Activated naive CD4-positive, alpha-beta T cell treated with anti-CD3 and anti-CD28 coated beads, Interleukin-2, amount 50 U/mL, for 16 hours (primary cell): ENCODE measurements at places on chromosomes 1 and 21.
A peak's percentile ranks its signal among the peaks of the same experiment; 100 is the strongest.

- DNase-seq = no peak
Measured at GRCh38 chr1:151346082-151346768, 827 bp downstream of the RFX5 start.

DNA sequence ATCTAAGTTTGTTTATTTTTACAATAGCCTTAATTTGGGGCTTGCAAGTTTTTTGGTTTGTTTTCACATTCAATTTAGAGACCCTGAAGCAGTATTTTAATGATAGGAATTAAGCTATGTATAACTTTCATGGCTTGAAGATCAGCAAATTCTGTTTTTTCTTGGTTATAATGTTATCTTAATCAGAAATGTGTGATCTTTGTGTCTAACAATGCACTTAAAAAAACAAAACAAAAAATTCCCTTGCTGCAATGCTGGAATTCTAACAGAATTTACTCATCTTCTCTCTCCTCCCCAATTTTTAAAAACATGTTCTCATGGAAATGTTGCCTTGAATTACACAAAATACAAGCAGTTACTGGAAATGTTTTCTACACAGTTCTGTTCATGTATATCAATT is 113.1 kb downstream of the OLFML2B start:
- no peak for DNase-seq

GRCh38 chr1:54253480-54253879 is 53.5 kb downstream of the MRPL37 start:
- no peak for DNase-seq

- no peak for DNase-seq
Measured at GRCh38 chr1:13774121-13774520, 74.1 kb downstream of the PRDM2 start.

DNA sequence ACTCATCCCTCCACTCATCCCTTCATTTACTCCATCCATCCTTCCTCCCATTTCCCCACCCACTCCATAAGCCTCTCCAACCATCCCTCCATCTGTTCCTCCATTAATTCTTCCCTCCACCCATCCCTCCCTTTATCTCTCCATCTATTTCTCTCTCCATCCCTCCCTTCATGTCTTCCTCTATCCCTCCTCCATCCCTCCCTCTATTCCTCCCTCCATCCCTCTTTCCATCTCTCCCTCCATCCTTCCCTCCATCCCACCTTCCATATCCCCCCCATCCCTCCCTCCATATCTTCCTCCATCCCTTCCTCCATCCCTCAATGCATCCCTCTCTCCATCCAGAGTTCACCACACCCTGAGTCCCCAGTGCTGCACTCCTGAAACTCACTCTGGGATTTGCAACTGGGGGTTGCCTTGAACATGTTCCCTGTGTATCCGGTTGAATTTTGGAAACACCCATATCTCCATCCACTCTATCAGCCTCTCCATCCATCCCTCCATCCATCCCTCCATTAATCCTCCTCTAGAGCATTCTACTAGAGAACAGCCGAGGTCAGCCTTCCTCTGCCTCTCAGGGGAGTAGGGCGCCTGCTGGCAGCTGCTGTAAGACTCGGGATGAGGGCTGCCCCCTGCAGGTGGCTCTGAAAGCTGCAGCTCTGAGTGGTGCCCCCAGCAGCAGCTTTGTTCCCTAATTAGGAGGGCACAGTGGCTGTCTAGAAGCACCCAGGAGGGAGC is 39.4 kb downstream of the ABCG1 start:
- DNase-seq = peak; percentile 84

GRCh38 chr1:203124546-203125317 is 2.8 kb upstream of the ADORA1 start:
- DNase-seq = no peak

DNA sequence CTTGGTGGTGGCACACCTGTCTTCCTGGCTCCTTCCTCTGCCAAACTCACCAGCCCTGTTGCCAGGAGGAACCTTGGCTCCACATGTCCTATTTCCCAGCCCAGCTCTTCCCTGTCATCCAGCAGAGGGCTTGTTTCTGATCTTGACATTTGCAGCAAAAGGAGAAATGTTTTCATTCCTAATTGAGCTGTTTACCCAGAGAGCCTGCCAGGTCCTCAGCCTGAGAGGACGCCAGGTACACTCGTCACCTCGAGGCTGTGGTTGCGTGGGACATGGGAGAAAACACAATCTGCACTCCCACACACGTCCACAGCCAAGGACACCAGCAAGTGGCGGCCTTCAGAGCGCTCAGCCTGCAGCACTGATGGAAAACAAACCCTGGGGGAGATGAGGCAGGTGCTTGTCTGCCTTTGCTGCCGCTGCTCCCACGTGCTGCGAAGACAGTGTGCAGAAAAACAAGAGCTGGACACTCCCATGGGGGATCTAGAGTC is 132.8 kb upstream of the CD34 start:
- no peak for DNase-seq

GRCh38 chr21:20537130-20537529 is 461.1 kb upstream of the NCAM2 start:
- no peak for DNase-seq
